ENCODE measurements at places on chromosomes 11 and 22.
A peak's percentile ranks its signal among the peaks of the same experiment; 100 is the strongest.

GRCh38 chr22:23563111-23563510 is 17.0 kb downstream of the IGLL1 start:
- DNase-seq, result no peak

- no peak for DNase-seq
These were observed 199.8 kb downstream of the GUCY1A2 start for GRCh38 chr11:106818443-106818842.

- DNase-seq, result no peak
These were observed 3.4 kb downstream of the EHBP1L1 start for GRCh38 chr11:65579291-65579690.

DNA sequence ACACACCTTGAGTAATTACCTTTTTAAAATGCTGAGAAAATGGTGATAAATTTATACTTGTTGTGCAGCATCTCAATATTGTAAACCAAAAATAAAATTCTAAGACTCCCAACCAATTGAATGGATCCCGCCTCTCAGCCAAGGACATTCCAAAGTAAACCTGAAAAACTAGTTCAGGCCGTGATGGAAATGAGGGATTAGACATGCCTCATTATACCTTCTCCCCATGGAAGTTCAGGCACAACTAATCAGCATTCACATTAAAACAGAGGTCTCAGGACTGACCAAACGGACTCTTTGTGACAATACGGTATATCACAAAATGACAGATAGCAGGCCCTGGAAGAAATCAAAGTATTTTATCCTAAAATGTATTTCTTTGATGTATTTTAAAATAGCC is 907.4 kb upstream of the RAG2 start:
- DNase-seq, result no peak

DNA sequence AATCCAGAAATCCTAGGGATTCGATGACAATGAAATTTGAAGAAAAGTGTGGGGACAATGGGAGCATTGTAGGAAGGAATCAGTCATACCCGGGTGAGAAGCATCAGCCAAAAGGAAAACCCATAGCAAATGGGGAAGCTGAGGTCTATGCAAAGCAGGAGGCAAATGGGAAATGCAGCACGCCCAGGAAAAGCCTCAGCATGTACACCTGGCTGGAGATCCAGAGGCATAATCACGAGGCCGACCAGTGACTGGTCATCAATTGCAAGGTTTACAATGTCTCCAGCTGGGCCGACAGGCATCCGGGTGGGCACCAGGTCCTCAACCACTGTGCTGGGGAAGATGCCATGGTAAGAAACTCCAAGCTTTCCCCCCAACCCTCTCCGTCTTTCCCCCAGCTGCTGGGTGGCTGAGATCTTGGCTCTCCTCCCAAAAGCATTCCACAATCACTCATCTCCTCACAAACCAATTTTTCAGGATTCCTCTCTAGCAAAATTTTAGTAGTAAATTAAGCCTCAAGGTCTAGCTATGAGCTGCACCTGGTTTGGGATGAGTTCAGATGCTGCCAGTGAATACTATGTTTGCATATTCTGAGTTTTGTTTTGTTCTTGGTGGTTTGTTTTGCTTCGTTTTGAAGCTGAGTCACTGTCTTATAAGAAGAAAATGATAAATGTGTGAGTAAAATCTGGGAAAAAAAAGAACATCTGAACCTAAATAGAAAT is 98.0 kb upstream of the OR5AK2 start:
- no peak for DNase-seq

GRCh38 chr11:34890812-34891211 is 25.4 kb downstream of the APIP start:
- DNase-seq, result peak; percentile 91

- no peak for DNase-seq
These were observed 2.6 kb downstream of the CASP12 start for GRCh38 chr11:104895634-104896033.

DNA sequence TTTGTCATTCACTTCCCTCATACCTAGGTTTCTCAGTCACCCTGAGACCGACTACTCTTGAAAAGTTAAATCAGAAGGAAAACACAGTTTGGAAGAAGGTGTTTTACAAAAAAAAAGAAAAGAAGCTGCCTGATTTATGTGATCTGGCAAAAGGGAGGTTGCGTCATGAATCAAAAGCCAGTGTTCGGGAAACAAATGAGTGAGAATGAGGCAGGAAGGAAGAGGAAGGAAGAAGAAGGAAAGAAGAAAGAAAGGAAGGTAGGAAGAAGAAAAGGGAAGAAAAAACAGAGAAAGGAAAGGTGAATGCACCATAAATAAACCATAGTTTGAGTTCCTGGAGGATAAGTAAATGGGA is 314.6 kb downstream of the BLID start:
- no peak for DNase-seq

- DNase-seq, result no peak
These were observed 49.5 kb downstream of the PAX6 start for GRCh38 chr11:31761636-31762035.

- no peak for DNase-seq
These were observed 199.7 kb downstream of the NELL1 start for GRCh38 chr11:20869123-20869522.

GRCh38 chr11:1988667-1989317 is 8.8 kb downstream of the H19 start:
- no peak for DNase-seq

Data from pons (tissue), 1 donor.